ENCODE measurements at places on chromosomes 3 and 15.
A peak's percentile ranks its signal among the peaks of the same experiment; 100 is the strongest.

GRCh38 chr15:63827113-63827512, 6.6 kb downstream of the HERC1 start:
- no peak for DNase-seq

- no peak for DNase-seq
Observed at GRCh38 chr3:110909839-110910238, 161.8 kb upstream of the NECTIN3 start.

- no peak for DNase-seq
Observed at GRCh38 chr3:143427631-143428030, 308.1 kb downstream of the CHST2 start.

- no peak for DNase-seq
Observed at GRCh38 chr3:40128166-40128565, 181.3 kb upstream of the EIF1B start.

GRCh38 chr3:20078194-20078714, 38.0 kb downstream of the KAT2B start:
- DNase-seq, result no peak

- DNase-seq, result no peak
Observed at GRCh38 chr3:136772709-136773108, 20.5 kb upstream of the STAG1 start.

GRCh38 chr15:56295433-56295832, 51.8 kb upstream of the RFX7 start:
- DNase-seq, result no peak

DNA sequence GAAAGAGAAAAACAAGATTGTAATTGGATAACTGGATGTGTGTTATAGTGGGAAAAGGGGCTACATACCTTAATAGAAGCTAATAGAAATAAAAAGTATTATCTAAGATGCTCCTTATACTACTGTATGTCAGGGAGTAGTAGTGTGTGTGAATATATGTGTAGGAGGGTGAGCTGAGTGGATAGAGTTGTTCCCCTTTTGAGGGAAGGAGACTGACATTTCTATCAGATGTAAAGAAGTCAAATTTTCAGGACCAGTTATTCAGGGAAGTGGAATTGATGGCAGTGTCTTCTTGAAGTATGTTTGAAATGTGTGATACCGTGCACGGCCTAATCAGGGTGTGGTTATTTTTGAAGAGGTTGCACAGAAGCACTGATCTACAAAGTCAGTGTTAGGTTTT, 49.1 kb downstream of the PCOLCE2 start:
- DNase-seq, result no peak

GRCh38 chr3:45464336-45465170, 76.2 kb downstream of the LARS2 start:
- DNase-seq, result no peak

DNA sequence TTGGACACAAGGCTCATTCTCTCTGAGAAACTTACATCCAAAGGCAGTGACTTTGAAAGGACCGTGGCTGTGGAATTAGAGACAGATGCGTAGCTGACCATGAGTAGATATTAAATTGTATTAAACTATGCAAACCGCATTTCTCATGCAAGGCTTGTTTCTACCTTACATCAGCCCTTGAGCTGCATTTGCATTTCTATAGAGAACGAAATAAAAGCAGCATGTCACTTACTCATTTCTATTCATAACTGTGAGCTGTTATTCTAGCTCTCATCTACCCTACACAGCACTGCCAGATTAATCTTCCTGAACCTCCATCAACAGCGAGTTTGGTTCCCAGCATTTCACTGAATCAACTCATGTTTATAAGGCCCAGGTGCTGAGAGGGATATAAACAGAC, 72.3 kb downstream of the THSD4 start:
- DNase-seq, result no peak

- DNase-seq, result peak; percentile 89
Observed at GRCh38 chr3:127455541-127456450, 134.7 kb downstream of the TPRA1 start.

DNA sequence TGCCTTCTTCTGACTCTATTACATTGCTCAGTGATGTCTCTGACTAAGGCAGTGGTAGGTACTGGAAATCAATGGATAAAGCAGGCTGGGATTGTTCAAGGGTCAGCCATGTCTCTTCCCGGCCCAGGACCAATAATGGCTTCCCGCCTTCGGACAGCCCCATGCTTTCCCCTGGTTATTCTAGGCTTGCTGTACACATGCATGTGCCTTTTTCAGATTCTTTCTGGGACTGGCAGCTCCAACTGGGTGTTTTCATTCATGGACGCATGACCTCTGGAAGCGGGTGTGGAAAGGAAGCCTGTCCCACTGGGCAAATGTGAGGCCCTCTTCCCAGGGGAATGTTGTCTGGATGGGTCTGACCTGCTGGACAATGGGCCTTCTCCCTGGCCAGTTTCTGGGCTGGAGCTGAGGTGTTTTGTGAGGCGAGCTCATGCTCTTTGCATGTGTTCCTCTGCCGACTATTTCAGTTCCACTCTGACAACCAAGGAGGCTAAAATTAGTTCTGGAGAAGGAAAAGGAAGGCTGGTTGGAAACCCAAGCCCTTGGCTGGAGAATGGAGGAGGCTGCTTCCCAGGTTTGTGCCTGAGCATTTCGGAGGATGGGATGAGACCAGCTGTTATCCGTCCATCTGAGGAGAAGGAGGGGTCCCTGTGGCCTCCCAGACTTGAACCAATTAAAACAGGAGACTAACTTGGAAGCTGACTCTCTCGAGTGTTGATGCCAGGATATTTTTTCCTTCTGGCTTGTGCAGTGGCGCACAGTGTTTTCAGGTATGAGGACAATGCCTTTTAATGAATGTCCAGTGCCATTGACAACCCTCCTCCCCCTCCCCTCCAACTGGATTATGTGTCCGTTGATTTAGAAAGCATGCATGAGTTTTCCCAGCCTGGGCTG, 6.9 kb downstream of the ACVR2B start:
- no peak for DNase-seq

GRCh38 chr15:75696854-75697259, 15.8 kb downstream of the CSPG4 start:
- no peak for DNase-seq

DNA sequence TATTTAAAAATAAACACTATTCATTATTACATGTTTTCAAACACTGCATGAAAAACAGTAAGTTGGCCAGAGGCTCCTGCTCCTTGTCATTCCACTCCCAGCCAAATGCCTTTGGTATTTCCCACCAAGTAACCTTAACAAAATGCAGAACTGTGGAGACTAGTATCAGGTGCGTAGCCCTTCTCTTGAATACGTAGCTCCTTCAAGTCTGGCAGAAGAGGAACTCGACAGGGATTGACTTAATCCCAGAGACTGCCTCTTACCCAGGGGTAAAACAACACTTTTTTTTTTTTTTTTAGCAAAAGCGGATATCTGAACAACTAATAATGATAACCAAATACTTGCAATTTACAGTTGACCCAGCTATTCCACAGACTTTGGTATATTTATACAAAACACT, 738 bp downstream of the COMMD2 start:
- no peak for DNase-seq

GRCh38 chr15:83243634-83244033, 36.0 kb upstream of the HDGFL3 start:
- no peak for DNase-seq

GRCh38 chr15:101179341-101180153, 72.3 kb downstream of the CHSY1 start:
- DNase-seq, result peak; percentile 75

- DNase-seq, result no peak
Observed at GRCh38 chr15:89413877-89414276, 79.3 kb upstream of the POLG start.
